ENCODE measurements at places on chromosomes 4 and X. TPM values are rescaled to one million over a fixed set of nuclear protein-coding genes. Genes with fewer than 3 reads are reported as not detected.

DNA sequence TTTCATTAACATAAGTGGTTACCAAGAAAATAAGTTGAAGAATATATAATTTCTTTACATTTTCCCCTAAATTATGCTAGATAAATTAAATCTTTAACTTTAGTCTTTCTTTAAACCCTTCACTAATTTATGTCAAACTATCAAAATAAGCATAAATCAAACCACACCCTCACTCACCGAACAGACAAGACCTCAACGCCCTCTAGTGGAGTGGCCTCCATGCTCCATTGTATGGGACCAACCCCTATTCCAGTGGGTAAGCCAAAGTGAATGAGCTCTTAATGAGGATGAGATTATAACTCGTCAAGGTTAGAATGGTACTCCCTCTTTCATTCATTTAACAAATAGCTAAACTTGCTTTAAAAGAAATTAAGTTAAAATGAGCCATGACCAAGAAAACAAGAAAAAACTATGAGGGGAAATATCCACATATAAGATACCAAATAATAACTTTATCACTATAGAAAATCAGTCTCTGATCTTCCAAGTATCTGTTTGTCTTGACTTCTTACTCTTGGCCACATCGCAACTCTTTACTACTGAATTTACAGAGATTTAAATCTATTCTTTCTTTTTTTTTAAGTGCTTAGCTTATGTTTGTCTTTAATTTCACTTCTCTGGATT lies 15.6 kb upstream of the BBS12 start:
- no peak overlapping the region for H3K4me3 ChIP-seq
- no peaks in the 10 kb centered on the region for H3K27me3 ChIP-seq
- H3K27ac ChIP-seq: no peak overlapping the region
- peak; percentile 36 for DNase-seq
- no peaks in the 10 kb centered on the region for H3K36me3 ChIP-seq
- H3K4me1 ChIP-seq: no peaks in the 10 kb centered on the region

DNA sequence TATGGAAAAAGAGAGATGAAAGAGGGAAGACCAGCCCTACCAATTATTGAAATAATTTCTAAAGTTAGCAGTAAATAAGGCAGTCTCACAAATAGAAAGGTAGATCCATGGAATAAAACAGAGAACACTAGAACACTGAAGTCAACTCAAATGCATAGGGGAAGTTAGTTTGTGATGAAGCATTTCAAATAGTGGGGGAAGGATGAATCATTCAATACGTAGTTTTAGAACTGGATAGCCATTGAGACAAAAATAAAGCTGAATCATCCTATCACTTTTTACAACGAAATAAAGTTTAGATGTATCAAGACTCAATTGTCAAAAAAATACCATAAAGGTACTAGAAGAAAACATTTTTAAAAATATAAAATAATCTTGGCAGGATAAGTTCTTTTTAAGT lies 143.2 kb upstream of the DGKK start:
- H3K27ac ChIP-seq: no peak overlapping the region
- peaks cover 4% of the 10 kb centered on the region for H3K4me1 ChIP-seq
- no peaks in the 10 kb centered on the region for H3K36me3 ChIP-seq
- H3K27me3 ChIP-seq: no peaks in the 10 kb centered on the region

- H3K4me1 ChIP-seq: peaks cover 11% of the 10 kb centered on the region
- no peak for DNase-seq
- H3K27ac ChIP-seq: no peak overlapping the region
- no peaks in the 10 kb centered on the region for H3K36me3 ChIP-seq
Measured at GRCh38 chr4:184958923-184959210, 59.4 kb upstream of the HELT start.

DNA sequence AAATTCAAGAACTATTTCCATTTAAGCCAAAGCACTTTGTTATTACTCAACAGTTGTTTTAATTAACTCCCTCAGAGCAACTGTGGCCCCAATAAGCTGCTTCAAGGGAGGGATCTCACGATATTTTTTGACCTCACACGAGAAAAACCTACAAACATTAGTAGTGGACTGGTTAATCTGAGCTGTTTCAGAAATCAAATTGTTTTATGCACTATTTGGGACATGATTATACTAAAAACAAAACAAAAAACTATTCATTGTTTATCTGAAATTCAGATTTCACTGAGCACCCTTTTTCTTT lies 74.3 kb downstream of the DCHS2 start:
- DNase-seq: no peak
- H3K27ac ChIP-seq: no peak overlapping the region
- H3K4me1 ChIP-seq: no peaks in the 10 kb centered on the region
- no peaks in the 10 kb centered on the region for H3K27me3 ChIP-seq

DNA sequence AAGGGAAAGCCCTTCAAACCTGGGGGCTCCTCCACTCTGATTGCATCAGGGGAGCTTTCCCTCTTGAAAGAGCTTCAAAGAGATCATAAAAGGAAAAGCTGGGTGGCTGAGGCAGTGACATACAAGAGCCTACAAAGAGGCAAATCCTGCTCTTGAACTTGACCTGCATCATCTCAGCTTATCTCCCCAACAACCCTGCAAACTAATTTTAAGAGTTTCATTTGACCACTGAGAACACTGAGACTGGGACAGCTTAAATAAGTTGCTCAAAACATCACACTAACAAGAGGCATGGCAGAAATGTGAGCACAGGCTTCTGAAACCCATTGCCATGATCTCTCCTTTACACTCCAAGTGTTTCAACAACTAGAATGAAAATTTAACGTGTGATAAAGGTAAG lies 101.6 kb upstream of the PPARGC1A start:
- no peaks in the 10 kb centered on the region for H3K27me3 ChIP-seq
- no peak for DNase-seq
- H3K4me1 ChIP-seq: no peaks in the 10 kb centered on the region
- H3K27ac ChIP-seq: no peak overlapping the region
- no peak overlapping the region for H3K4me3 ChIP-seq
- no peaks in the 10 kb centered on the region for H3K36me3 ChIP-seq

DNA sequence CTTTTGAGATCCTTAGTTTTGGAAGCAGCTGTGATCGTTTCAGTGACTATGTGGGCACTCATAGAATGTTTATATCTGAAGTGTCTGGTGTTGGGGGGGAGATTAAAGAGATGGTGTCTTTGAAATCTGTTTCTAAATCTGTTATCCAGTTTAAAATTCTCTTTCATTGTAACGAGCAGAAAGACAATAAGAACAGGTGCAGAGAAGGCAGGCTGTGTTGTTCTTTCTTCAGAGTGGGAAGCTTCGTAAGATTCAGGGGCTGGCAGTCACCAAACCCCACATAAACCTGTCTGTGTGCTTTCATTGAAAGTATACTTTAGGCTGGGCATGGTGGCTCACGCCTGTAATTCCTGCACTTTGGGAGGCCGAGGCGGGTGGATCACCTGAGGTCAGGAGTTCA lies 16.3 kb upstream of the DHRSX start:
- H3K4me3 ChIP-seq: no peak overlapping the region
- no peak overlapping the region for H3K27ac ChIP-seq
- no peaks in the 10 kb centered on the region for H3K4me1 ChIP-seq
- H3K27me3 ChIP-seq: no peaks in the 10 kb centered on the region
- no peak for DNase-seq

Gene AFP
- polyA plus RNA-seq: 1.3 TPM

Gene ITM2A
- polyA plus RNA-seq: 40.0 TPM

Gene CNGA1
- polyA plus RNA-seq: 0.89 TPM

Gene PNMA6A
- 0.41 TPM for polyA plus RNA-seq
